ENCODE measurements at places on chromosomes 7 and 10. TPM values are rescaled to one million over a fixed set of nuclear protein-coding genes. Genes with fewer than 3 reads are reported as not detected.

Gene PCLO
- total RNA-seq, result 4.2 TPM

Gene NPY4R
- total RNA-seq, result not detected

Gene ZNF25
- 17.8 TPM for total RNA-seq

Gene EFCAB10
- total RNA-seq, result not detected

Gene ZPBP
- total RNA-seq, result not detected

Gene NOS3
- total RNA-seq, result 12.6 TPM

Gene ZNF804B
- total RNA-seq, result not detected

Gene FAM237B
- total RNA-seq, result not detected

Gene ST8SIA6
- total RNA-seq, result 10.1 TPM

Gene HOXA9
- total RNA-seq, result not detected

Gene KLF14
- total RNA-seq, result 0.11 TPM

Gene HSPA14
- 8.2 TPM for total RNA-seq

Gene CLDN3
- total RNA-seq, result not detected

Gene CXCL12
- 130 TPM for total RNA-seq

Gene VGF
- total RNA-seq, result not detected

Gene HOXA10
- total RNA-seq, result not detected

Gene GLI3
- 5.5 TPM for total RNA-seq

Gene DLX5
- not detected for total RNA-seq

Gene VSIR
- 104 TPM for total RNA-seq

Gene UBE2D4
- 44.9 TPM for total RNA-seq

Gene ADCYAP1R1
- total RNA-seq, result 2.5 TPM

Gene NKX1-2
- not detected for total RNA-seq

Gene PODXL
- 67.4 TPM for total RNA-seq

Gene SEC31B
- total RNA-seq, result 8.8 TPM

Gene HYAL4
- total RNA-seq, result not detected

Gene REPIN1
- 110 TPM for total RNA-seq

Gene ACTL6B
- not detected for total RNA-seq

Gene ACBD7
- not detected for total RNA-seq
